ENCODE measurements at places on chromosomes 7 and 10.

- no peak for DNase-seq
Measured at GRCh38 chr10:79226391-79227245, 120.7 kb upstream of the PPIF start.

GRCh38 chr7:105963038-105963667, at the start of gene CDHR3:
Gene CDHR3, plus strand, starts transcription at chr7:105963264. Its CDS starts 55 bp downstream, at chr7:105963319.
- no peak for DNase-seq

DNA sequence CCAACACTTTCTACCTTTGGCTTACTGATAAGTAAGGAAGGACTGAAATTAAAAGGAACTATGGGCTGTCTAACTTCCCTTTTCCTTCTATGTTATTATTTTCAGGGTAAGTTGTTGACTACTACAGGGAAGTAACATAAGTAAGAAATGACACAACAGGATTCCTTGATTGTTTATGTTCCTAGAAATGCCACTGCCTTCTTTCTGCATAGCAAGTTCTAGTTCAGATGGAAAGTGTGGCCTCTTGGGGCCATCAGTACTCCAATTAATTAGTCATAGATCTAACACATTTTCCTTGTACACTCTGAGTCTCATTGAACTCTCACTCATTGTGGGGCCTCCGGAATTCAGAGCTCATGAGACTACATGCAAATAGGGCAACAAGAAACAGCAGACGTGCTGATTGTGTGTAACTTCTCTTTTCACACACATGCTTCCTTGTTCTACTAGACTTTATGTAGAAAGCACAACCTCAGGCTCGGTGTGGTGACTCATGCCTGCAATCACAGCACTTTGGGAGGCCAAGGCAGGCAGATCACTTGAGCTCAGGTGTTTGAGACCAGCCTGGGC, 35.3 kb upstream of the HIBADH start:
- DNase-seq, result no peak

- DNase-seq, result no peak
Measured at GRCh38 chr7:106223156-106223555, 61.6 kb downstream of the NAMPT start.

GRCh38 chr10:43790147-43790546, 141.5 kb upstream of the ZNF32 start:
- no peak for DNase-seq

DNA sequence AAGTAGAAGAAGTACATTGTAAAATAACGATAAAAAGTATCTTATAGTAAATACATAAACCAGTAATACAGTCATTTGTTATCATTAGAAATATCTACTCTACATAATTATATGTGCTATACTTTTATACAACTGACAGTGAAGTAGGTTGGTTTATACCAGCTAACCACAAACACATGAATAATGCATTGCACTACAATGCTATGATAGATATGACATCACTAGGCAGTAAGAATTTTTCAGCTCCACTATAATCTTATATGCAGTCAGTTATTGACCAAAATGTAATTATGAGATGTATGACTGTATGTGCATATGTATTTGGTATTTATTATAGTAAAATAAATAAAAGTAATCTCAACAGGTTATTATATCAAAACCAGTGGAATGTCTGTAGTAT, 23.4 kb upstream of the SGCE start:
- no peak for DNase-seq

DNA sequence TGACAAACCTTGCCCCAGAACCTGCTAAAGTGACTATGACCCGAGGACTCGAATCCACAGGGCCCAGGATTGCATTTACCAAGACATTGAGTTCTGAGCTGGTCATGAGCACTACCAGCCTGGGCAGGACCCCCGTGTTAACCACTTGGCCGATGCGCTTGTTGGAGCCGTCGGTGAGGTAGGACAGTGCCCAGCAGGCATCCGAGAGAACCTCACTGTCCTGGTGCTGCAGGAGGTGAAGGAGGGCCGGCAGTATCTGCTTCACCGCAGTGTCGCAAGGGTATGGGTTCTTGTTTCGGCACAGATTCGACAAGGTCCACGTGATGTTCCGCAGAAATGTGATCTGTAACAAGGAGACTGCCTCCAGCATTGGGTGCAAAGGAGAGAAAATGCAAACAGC, 19.7 kb downstream of the KPNA7 start:
- DNase-seq, result no peak

GRCh38 chr10:110504111-110504735, 6.5 kb downstream of the DUSP5 start:
- no peak for DNase-seq

DNA sequence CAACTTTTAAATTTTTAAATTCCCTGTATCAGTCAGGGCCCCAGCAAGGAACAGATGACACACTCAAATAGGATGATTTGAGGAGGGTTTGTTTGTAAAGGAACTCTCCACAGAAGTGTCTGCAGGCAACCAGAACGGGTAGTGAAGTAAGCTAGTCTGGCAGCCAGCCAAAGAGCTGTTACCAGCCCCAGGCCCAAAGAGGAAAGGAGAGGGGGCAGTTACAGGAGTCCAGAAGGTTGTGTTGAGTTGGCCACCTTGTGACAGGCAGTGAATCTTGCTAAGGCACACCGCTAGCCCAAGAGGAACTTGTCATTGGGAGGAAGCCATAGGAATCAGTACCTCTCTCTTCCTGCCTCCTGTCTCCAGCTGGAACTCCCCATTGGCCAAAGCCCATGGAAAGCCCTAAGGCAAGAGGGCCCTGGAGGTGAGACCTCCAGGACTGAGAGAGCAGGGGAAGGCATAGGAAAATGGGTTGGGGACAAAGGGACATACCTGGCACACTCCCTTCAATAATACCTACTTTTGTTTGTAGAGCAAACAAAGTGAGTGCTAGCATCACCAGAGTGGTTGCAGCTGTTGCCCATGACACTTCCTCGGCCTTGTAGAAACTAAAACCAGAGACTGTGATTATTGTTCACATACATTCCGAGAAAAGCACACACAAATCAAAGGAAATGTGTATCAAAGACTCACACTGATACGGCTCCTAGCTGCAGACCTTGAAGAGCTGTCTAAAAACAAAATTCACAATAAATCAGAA, 25.4 kb upstream of the GATAD1 start:
- no peak for DNase-seq

DNA sequence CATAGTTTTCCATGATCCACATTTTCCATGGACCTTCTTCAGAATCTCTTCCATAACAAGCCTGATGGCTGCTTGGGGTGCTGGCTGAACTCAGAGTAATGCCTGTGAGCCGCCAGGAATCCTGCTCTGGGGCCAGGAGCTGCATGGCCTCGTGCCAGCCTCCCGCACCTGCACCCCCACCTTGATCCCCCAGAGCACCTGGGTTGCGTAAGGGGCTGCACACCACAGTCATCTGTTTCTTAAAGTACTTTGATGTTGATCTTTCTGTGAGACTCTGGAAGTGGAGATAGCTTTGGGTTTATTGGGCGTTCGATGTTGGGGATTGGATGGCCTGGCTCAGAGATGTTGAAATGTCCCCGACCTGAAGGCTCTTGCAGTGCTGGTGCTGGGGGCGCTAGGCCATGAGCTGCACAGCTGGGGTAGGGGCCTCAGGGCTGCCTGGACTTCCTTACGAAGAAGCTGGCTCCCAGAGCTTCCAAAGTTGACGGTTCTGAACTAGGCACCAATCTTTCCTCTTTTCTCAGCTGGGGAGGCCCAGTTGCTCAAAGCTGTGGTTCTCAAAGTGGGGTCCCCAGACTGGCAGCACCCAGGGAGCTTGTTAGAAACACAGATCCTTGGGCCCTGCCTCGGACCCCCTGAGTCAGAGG, 534.0 kb downstream of the DNAJB6 start:
- no peak for DNase-seq

GRCh38 chr7:153473185-153473584, 579.0 kb upstream of the DPP6 start:
- DNase-seq, result no peak

DNA sequence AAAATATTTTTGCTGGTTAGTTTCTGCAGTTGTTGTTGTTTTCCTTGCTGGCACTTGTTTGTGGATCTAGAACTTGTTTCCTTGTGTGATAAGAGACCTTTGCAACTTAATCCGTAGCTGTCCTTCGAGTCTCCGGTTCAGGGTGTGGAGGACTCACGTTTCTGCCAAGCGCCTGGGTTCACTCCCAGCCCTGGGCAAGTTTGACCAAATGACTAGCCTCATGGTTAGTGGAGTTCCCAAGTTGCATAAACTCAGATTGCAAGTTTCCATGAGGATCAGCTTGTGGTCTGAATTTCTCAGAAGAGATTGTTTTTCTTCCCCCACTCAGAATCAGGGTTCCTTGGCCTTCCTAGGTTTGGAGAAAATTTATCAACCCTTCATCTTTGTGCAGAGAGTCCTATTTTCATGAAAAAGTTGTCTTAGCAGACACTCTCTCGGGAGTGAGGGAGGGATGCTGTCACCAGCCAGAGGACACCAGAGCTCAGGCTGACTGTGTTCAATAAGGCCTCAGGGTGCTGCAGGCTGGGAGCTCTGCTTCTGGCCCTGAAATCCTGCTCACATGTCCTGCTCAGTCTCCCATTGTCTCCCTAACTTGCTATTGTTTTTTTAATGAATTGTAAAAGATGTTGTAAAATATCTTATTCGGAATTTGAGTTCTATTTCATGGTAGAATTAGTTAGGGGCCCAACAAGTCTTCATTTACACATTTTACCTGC, 377.7 kb upstream of the KLF6 start:
- no peak for DNase-seq

DNA sequence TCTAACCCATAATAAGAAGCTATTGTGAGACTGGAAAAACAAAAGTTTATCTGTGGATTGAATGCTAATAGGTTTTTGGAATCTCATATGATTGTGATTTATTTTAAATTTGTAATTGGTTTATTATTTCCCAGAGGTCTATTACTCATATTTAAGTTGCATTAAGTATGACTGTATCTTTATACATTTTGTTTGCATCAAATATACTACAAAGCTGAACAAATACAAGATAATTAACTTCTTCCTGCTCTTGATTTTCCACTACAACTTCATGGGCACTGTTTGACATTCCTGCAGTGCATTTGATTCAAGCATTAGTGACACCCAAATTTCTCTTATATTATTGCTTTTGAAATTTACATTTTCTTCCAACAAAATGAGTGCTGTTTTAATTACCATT, 303.8 kb upstream of the LRRTM3 start:
- no peak for DNase-seq

DNA sequence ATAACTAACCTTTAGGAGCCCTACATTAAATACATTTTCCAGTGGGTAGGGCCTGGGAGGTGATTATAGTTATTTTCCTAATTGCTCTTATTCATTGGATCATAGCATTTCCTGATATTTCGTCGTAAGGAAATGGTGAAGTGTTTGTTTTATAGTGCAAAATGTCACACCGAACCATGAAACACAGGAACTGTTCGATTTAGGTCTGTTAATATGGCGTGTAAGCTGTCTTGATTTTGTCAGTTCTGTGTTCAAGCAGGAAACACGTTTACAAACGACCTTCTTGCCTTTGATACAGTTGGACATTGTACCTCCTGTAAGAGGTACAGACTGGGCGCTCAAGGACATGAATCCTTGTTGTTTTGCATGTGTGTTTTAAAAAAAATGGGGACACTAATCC, 14.8 kb downstream of the RBM17 start:
- DNase-seq, result no peak

DNA sequence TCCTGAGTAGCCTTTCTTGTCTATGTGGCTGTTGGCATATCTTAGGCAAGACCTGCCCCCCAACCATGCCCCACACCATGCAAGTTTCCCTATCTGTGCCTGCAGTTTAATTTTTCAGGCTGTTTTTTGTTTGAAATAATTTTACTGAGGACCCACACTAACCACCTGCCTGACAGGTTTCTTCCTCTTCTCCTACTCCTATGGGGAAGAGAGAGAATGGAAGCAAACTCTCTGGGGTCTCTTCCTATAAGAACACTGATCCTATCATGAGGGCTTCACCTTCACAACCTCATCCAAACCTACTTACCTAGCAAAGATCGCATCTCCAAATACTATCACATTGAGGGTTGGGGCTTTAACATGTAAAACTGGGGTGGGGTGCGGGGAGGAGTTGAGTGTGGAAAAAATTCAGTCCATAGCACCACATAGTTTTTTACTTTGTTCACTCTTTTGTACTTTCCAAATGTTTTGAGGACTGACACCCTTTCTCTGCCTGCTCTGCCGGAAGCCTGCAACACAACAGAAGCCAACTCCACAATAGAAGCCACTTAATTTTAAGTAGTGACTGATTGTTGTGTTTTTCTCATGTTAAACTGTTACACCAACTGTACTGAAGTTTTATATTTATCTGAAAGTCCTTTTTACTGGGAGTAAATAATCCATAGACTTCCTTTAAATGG, 67.2 kb upstream of the CSTF2T start:
- no peak for DNase-seq

GRCh38 chr7:74365322-74366022, 76.3 kb downstream of the CLIP2 start:
- no peak for DNase-seq

GRCh38 chr7:26584987-26585665, 279.3 kb downstream of the SKAP2 start:
- DNase-seq, result no peak

- DNase-seq, result no peak
Measured at GRCh38 chr7:3063016-3063753, 19.5 kb upstream of the CARD11 start.

- DNase-seq, result no peak
Measured at GRCh38 chr10:110993024-110993693, 73.8 kb downstream of the SHOC2 start.

DNA sequence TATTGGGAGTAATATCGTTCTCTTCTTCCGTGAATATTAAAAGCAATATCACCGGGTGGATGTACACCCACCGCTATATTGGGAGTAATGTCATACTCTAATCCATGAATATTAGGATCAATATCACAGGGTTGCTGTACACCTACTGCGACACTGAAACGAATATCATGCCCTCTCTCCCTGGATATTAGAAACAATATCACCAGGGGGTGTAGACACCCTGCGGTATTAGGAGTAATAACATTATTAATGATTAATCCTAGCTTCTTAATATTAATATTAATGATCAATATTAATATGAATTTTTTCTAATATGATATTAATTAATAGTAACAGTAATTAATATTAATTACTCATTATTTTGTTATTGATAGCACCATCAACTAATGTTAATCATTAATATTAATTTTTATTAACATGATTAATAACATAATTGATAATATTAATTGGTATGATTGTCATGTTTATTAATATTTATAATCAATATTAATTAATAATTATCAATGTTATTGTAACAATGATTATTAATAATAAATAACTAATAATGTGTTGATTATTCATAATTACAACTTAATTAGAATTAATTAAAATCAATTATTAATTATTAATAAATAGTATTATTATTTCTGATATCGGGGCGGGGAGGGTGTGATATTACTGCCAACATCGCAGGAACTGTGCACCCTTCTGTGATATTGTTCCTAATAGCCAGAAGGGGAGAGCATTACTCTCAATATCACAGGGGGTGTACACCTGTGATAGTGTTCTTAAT, 121.3 kb upstream of the C1GALT1 start:
- no peak for DNase-seq
